ENCODE measurements at places on chromosomes 1 and 21.

DNA sequence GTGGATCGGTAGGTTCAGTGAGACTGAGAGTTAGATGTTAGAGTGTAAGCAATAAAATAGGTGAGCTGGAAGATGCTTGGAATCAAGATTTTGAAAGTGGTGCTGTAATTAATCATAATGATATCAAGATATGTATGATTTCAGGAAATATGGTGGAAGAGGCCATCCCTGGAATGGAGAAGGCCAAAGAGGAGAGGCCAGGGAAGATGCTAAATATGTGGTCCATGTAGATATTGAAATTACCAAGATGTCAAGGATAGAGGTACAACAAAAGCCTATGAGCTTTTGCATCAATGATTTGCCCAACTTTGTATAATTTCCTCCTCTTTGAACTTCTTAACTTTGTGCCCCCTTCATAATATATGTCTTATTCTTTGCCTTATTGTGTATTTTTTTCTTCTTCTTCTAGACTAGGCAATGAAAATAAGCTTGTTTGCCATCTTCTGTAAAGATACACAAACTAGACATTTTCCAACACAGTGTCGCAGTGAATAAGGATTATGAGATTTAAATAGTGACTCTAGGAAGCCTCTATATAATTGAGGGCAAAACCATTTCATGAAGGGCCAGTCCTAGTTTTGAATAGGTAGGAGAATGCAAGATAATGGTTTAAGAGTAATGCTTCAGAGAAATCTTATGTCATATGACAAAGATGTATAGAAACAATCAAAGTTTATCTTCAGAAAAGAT lies 8.9 kb downstream of the PTGS2 start:
- DNase-seq, result no peak

DNA sequence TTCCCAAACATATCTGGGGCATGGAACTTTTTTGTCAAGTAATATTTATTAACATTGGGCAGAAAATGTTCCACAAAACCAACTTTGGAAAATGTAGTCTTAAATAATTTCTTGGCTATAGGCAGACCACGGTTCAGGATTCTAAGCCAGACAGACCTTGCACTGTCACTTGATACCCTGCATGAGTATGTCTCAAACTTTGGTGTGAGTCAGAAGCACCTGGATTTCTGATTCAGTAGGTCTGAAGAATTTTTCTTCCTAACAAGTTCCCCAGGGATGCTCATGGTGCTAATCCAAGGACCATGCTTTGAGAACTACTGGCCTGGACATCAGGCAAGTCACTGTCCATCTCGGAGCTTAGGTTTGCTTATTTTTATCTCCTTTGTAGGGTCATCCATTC lies 562.0 kb downstream of the PLPP3 start:
- no peak for DNase-seq

GRCh38 chr1:116257836-116258235 lies 115.2 kb upstream of the ATP1A1 start:
- no peak for DNase-seq

DNA sequence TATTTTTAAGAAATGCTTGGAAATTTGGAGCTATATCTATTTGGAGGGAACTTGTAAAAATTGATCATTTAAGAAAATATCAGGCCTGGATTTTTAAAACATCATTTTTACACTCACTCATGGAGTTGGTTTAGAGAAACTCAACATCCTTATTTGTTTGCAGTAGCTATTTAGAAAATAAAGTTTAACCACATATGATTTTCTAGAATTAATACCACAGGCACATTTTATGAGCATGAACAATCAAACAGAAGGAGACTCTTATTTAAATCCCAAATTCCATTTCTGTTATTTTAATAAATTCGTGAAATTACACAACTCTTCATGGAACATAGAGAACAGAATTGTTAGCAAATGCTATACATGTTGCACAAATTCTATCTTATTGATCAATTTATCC lies 3.2 kb downstream of the CDKN2C start:
- DNase-seq, result no peak

- DNase-seq, result no peak
Measured at GRCh38 chr1:49597436-49597835, 426.3 kb downstream of the AGBL4 start.

GRCh38 chr1:26452459-26453183 lies 19.6 kb upstream of the HMGN2 start:
- DNase-seq, result no peak

GRCh38 chr1:160768295-160768657 lies 27.7 kb upstream of the LY9 start:
- DNase-seq, result peak; percentile 42

DNA sequence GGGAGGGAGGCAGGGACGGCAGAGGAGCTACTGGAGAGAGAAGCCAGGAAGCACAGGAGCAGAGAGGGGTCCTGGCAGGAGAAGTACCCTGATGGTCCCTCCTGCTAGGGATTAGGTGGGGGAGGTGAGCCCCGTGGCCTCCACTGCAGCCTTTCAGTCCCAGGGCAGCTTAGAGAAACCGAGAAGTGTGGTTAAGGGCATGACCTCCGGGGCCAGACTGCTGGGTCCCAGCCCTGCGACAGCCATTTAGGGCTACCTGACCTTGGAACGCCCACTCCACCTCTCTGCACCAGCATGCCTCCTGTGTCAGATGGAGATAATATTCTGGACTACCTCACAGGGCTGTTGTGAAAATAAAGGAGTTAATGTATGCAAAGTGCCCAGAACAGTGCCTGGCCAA lies 47.4 kb downstream of the KCNN3 start:
- DNase-seq, result no peak

DNA sequence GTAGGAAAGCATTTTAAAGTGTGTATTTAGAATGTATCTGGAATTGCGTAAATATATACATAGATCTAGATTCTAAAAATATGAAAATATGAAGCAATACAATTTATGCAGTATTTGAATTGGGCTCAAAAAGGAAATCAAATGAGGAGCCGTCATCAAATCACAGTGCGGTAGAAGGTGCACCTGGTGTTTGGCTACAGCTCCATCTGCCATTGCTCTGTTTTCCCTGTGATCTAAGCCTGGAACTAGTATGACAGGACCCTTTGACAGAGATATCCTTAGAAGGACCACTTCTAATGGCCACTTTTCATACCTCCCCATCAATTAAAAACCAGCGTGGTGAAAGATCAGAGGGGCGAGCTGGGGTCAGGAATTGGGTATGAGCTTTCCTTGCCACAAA lies 202.6 kb downstream of the NFIA start:
- DNase-seq, result no peak

DNA sequence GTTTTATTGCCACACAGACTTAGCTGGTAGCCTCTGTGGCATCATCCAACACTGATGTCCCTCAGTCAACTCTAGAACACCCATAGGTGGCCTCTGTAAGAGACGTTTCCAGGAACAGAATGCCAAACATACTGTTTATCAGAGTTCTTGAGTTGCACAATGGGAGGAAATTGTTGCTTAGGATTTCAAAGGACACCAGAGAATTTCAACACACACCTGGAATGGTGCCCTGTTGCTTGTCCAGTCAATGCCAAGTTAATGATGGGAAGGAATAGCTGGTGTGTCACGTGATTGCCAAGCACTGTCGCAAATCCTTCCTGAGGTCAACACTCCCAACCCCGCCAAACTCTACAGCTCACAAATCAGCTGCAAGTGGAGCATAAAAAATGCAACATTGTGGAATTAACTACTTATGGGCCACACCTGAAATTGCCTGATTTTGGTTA lies 28.6 kb upstream of the DUSP23 start:
- peak; percentile 58 for DNase-seq

DNA sequence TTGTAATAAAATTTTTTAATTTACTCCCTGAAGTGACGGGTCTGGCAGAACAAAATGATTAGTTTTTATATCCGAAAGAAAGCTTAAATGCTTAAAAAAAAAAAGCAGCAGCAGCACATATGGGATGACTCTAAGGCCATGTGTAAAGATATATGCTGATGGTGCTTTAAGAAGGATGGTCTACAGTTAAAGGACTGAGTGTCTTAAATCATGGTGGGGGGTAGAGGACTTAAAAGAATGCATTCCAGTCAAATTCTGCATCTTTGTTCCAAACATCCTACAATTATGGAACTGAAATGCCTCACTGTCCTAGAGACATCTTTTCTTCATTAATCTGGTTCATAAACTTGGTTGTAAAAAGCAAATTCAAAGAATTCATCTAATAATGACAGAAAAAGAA lies 7.0 kb downstream of the KDM5B start:
- DNase-seq, result no peak

DNA sequence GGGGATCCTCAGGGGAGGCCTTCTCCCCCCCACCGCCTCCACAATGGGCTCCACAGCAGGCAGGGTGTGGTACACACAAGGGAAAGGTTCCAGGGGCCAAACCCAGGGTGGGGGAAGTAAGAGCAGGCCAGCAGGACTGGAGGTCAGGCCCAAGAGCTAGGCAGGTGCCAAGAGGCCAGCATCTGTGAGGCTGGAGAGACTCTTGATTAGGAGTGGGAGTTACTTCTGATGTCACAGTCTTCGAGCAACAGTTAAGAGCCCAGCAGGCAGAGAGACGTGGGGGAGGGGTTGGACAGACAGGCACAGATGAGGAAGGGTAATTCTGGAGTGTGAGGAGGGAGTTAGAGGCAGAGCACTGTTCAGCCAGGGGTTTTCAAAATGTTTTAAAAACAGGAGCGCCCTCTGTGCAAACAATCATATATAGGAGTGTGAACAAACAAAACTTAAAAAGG lies 55.8 kb downstream of the SLC9A1 start:
- DNase-seq, result peak; percentile 65

- DNase-seq, result no peak
Measured at GRCh38 chr1:155158991-155159390, 14.1 kb downstream of the KRTCAP2 start.

DNA sequence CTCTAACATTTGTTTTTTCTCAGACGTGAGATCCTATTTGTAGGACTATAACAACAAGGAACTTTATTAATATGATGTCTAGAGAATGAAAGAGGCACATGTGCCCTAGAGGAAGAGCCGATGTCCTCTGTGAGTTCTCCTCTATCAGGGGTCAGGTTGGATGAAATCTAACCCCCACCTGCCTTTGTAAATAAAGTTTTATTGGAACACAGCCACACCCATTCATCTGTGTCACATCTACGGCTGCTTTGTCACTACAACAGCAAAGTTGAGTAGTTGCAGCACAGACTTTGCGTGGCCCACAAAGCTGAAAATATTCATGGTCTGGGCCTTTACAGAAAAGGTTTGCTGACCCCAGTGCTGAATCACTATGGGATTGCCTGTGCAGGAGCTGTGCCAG lies 571 bp upstream of the CAPN9 start:
- DNase-seq, result no peak

- DNase-seq, result no peak
Measured at GRCh38 chr1:88466011-88466410, 218.1 kb upstream of the PKN2 start.

DNA sequence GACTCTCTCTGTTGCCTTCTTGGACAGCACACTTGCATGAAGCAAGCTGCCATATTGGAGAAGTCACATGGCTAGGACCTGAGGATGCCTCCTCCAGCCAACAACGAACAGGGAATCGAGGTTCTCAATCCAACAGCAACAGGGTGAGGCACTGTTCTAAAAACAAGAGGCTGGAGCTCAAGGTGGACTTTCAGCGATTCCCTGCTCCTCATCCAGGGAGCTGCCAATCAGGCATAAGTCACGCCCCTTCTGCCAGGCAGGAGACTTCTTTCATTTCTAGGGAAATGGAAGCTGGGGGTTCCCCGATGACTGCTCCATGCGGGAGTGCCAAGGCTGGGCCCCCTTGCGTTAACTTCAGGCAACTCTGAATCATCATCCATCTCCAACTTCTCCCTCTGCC lies 22.7 kb upstream of the IFNAR1 start:
- DNase-seq, result no peak

DNA sequence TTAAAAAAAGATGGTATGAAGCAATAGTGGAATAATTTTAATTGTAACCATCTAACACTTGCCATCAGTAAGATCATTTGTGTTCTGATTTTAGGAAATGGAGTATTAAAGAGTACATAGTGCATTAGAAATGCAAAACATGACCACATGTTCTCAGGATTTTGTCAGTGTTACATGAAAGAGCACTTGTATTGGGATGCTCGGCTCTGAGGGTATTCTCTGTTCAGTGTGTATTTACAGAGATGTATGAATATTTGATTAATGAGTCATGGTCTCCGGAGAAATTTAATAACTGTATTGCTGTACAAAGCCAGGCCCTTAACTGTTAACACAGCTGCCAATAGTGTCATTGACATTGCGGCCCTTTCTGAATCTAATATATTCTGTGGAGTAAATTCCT lies 91.7 kb downstream of the ATG4C start:
- peak; percentile 6 for DNase-seq

- no peak for DNase-seq
Measured at GRCh38 chr1:175206687-175207086, 14.1 kb upstream of the KIAA0040 start.

GRCh38 chr1:148355976-148356375 lies 127.1 kb downstream of the PPIAL4G start:
- DNase-seq, result no peak

GRCh38 chr1:208997726-208998312 lies 585.7 kb upstream of the CAMK1G start:
- peak; percentile 11 for DNase-seq

- no peak for DNase-seq
Measured at GRCh38 chr1:160862203-160863060, at the start of gene CD244. CD244 (minus strand) TSS chr1:160862887; CDS start chr1:160862677, 210 bp downstream.

DNA sequence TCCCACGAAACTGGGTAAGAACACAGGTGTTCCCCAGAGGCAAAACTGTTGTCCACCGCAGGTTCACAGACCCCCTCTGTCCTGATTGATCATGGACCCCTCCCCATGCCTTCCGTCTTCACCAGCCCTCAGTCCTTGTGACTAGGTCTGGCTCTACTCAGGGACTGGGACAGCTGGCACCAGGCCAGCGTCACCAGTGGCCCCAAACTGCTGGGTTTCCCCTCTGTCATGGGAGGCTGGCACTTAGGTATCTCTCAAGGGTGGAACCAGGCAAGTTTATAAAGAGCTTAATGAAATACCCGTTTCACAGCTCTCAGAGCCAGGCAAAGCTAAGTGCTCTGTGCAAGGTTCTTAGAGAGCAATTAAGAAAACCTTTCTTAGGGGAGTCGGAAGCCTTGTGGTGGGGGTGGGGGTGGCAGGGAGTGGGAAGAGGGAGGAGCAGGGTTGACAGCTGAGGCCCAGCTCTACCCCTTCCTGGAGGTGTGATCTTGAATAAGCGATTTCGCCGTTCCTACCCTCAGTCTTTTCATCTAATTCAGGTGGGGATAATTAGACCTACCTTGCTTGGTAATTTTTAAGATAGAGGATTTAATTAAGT lies 35.0 kb upstream of the IFNLR1 start:
- no peak for DNase-seq

DNA sequence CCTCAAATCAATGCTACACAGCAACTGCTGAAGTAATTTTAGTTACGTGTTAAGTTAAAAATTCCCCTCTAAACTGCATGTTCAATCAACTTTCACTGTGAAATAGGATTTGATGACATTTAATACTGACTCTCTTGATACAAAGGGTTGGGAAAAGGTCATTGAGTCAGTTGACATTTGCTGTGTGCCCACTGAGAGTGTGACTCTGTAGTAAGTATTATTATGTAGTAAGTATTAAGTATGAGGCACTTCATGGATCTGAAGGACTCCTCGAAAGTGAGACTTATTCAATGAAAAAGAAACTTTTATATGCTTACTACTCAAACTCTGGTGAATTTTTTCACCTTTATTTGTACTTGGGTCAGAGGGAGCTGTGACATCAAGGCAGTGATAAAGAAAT lies 83.1 kb upstream of the S1PR1 start:
- DNase-seq, result no peak

All from choroid plexus epithelial cell (primary cell).